ENCODE measurements at places on chromosomes 12 and 14.

GRCh38 chr14:65720171-65720570 is 307.6 kb downstream of the FUT8 start:
- DNase-seq: no peak

DNA sequence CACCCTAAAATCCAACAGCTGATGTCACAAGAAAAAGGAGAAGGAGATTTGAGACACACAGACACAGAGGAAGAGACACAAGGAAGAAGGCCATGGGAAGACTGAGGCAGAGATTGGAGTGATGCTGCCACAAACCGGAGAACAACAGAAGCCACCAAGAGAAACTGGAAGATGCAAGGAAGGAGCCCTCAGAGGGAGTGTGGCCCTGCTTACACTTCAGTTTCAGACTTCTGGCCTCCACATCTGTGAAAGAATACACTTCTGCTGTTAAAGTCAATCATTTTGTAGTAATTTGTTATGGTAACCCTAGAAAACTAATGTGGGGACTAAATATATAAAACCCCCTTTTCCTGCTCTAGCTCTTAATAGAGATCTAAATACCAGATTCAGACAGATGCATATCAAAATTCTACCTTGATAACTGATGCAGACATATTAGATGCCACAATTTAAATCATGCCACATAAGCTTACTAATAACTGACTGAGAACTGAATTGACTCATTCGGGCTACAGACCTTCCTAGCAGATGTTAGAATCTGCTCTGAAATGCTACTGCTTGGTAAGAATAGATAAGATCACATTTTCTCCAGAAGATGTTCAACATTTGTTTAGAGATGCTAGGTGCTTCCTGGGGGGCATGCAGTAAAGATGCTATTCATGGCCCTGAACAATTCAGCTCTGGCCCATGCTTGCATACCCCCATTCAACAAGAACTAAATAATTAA is 113.1 kb upstream of the CCND2 start:
- no peak for DNase-seq

DNA sequence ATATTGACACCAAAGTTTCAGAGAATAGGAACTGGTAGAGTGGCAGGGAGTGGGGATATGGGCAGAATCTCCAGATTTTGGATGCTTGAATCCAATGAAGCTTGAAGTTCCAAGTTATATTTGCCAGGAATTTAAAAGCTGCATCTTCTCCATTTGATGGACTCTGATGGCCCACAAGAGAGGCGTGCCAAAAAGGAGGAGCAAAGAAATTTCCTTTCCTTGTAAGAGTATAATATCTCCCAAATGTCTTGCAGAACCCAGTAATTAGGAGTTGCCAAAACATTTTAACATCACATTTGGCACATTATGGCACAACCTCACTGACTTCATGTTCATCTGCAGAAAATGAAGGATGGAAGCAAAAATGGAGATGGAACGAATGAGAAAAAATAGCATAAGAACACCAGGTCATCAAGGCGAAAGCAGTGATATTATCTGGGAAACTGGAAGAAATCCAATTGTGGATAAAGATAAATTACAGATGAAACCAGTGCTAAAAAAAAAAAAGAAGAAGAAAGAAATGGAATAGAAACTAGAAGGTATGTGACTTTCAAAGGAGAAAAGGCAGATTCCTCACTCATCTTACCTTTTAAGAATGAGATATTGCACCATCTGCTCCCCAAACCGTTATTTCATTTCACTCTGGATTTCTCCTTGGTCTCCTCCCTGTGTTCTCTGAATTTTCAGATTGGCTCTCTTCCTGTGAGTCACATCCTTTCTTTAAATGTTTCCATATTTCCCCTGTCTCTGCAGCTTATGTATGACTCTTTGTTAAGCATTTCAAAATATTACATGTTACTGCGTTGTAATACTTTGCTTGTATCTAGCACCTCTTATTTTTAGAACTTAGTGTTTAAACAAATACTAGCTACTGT is 13.5 kb upstream of the FLRT2 start:
- DNase-seq: no peak

DNA sequence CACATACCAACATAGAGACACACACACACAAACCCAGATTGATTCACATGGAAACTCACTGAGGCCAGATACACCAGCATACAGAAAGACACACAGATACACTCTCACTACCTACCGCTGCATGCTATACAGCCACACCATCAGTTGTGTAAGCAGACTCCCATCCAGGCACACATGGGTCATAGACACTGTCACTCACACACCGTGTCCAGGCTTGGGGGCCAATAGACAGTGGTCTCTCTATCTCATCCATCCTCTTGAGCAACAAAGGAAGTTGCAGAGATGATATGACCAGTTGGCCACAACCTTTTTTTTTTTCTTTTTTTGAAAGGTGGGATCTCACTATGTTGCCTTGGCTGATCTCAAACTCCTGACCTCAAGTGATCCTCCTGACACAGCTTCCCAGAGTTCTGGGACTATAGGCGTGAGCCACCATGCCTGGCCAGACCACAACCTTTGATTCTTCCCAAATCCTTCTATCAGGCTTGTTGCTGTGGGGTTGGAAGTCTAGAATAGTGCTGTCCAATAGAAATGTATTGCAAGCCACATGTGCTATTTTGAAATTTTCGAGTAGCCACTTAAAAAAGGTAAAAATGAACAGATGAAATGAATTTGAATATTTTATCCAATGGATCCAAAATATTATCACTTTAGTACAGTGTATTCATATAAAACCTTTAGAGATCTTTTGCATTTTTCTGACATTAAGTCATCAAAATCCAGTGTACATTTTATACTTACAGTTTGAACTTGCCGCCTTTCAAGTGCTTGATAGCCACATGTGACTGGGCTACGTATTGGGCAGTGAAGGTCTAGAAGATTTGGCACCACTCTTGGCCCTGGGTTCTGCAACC is 7.4 kb downstream of the LRP1-AS start:
- no peak for DNase-seq

DNA sequence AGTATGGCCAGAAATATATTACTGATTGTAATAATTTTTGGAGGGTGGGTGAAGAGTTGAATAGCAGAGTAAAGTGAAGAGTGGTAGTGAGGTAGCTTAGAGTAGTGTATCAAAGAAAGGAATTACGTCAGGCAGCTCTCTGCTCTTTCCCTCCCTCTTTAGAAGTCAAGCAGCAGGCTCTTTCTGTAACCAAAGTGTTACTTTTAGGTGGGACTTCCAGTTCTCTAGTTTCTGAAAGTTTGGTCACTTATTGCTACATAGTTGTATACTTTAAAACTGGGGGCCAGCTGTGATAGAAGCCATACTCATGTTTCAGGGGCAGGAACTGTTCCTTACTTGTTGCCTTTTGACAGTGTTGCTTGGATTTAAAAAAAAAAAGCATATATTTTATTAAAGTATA is 30.6 kb downstream of the ATF7IP start:
- DNase-seq: no peak

GRCh38 chr14:73741386-73741875 is 27.2 kb upstream of the PNMA1 start:
- peak; percentile 54 for DNase-seq

GRCh38 chr14:70156592-70156991 is 32.2 kb downstream of the SLC8A3 start:
- peak; percentile 8 for DNase-seq

DNA sequence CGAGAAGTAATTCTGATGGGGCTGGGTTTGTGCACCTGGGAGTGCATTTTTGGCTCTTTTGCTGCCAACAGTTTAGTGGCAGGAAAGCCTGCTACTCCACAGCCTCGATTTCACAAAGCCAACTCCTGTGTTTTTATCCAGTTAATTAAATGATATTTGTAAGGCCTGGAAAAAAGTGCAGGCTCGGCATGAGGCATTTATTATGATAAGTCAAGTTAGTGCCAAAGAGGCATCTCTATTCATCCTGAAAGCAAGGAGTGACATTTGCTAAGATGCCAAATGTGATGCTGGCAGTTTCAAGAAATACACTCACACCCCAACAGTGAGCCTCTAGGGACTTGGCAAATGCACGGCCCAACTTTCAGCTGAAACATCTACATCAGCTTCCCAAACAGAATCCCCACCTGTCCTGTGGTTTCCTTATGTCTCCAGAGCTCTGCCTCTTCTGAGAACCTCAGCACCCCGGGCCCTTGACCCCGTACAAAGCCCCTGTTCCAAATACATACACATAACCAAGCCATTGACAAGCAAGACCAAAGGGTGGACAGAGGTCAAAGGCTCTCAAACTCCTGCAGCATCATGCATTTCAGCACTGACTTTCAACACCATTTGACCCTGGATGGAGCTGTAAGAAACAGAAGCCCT is 955.1 kb upstream of the TMEM132C start:
- DNase-seq: no peak

DNA sequence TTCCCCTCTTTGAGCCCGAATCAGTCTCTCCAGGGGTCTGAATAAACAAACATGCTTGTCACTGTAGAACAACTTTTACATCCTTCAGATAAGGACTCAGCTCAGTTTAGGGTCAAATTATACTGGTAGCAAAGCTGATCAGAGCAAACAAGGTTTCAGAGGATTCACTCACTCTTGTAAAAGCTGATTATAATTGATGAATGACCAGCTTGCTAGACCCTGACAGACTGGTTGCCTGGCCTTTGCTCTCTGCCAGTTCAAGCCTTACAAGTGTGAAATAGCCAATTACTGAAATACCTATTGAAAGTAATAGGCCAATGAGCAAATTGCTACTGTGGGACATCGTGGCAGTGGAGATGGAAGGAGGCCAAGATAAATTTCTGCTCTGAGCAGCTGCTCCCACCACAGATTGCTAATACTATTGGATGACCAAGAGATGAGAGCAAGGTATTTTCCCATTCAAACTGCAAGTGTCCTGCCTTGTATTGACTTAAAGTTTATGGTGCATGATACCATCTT is 177.6 kb downstream of the PDZRN4 start:
- DNase-seq: peak; percentile 10

DNA sequence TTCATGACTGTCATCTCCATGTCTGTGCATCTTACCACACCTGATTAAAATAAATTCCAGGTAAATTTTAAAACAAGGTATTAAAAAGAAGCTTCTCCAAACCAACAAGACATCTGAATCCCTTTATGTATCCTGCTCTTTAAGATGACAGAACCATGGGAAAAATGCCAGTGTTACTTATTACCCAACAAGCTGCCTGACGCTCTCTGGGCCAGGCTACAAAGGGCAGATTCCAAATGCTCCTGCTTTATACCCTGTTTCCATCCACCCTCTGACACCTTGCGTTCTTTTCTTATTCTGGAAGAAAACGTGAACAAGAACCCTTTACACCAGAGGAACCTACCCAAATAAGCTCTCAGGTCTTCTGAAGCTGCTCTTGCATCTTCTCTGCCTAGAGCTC is 70.7 kb downstream of the SLC8A3 start:
- DNase-seq: no peak

DNA sequence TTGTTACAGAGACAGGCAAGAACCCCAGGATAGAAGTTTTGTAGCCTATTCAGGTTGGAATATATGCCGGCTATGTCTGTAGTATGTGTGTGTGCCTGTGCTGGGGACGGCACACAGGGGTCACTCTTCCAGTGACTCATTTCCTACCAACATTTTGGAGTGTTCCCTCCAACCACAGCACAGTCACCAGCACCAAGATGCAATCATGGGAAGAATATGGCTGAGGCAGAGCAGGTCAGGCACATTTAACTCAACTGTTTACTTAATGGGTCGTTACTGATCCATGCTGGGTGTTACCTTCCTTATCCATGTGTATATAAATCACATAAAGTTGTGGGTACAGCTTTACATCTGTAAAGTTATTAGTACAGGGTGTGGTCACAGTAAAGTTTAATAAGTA is 178.3 kb downstream of the PRKD1 start:
- DNase-seq: no peak

DNA sequence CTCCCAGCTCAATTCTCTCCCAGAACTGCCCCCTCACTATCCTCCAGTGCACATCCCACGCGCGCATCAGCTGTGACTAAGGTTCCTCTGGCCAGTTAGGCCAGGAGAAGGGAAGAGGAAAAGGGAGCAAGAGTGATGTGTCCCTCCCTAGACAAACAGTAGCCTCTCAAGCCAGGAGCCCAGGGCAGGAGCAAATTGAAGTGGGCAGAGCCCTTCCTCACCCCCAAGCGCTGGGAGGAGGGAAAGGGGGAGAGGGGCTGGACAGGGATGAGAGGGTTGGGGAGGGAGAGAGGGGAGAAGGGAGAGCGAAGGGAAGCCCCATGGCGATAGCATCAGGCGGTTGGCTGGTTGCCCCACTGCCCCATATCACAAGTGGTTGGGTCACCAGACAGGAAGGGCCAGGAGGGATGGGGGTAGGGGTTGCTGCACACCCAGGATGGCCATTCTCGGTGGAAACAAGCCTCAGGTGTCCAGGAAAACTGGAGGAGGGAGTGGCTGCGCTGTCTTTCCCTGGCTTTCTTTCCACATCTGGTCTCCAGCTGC is 1.1 kb downstream of the CD63 start:
- DNase-seq: no peak

DNA sequence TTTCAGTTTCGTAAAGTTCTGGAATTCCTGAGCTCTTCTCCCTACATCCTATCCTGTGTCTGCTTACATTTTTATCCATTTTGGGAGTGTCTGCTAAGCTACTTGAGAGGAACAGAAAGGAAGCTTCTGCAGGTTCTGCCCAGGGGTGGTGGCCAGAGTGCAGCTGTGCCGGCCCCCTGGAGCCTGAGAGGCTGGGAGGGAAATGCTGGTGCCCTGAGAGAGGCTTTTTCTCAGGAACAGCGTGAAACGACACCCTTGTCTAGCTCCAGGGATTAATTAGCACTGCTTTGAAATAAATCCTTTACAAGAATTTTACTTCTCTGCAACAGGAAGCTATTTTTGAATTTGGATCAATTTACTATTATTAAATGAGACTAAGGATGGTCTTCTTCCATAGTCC is 165.4 kb downstream of the SLC15A5 start:
- no peak for DNase-seq

- no peak for DNase-seq
Measured at GRCh38 chr14:104180561-104181165, 42.3 kb downstream of the KIF26A start.

DNA sequence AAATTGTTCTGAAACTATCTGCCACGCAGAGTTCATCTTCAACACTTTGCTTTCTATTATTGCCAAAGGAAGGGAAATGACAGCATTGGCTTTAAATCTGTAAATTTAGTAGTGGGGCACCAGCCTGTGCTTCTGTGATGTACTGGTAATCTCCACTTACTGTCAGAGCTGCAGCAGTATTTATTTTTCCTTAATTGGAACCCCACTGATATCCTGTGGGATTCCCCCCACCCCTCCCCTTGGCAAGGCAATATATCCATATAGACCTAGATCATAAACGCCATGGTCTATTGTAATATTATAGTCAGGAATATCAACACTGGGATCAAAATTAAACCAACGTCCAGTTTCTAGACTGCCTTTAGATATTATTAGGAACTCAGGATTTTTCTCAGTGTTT is 96.7 kb downstream of the RMST start:
- DNase-seq: no peak

DNA sequence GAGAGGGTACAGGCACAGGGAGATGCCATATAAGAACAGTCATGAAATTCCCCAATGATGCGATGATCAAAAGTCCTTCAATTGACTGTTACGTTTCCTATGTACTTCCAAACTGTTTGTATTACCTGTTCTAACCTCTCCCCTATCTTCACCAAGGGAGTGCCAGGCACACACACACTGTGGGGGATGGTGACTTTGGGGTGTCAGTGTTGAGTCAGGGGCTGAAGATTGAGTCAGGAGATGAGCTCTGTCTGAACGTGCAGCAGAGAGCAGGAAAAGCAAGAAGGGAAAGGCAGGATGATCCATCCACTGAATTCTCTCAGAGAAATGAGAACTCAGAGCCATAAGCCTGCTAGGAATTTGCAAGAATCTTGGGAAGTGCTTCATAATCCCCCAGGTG is 153.4 kb downstream of the EFCAB11 start:
- no peak for DNase-seq

GRCh38 chr12:47394070-47394469 is 311.8 kb downstream of the RPAP3 start:
- no peak for DNase-seq

- peak; percentile 51 for DNase-seq
Measured at GRCh38 chr12:131137836-131138637, 184.3 kb downstream of the ADGRD1 start.
